ENCODE measurements at places on chromosomes 12 and 14.

DNA sequence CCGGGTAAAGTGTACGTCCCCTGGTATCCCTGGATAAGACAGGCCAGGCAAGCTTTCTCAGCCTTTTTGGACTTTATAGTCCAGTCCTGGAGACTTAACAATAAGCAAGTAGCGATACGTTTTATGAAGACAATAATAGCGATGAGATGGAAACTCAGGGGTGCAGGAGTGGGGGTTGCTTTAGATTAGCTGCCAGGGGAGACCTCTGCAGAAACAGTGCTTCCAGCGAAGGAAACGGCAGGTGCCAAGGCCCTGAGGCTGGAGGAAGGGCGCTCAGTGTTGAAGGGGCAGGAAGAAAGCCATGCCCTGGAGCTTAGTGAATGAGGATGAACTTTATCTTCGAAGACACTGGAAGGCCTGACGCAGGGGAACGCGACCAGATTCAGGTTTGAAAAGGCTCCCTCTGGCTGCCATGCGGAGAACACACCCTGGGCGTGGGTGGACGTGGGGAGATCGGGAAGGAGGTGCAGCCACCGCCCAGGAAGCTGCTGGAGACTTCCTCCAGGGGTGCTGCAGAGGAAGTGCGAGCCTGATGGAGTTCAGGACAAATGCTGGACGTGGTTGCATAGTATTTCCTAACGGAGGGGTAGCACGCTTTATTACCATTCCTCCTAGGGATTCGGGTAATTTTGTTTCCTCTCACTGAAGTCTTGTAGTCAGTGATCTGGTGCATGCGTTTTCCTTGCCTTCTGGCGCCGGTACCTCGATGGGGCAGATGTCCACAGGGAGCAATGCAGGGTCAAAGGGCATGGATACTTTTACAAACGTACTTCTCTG is 26.1 kb upstream of the UBC start:
- DNase-seq = peak; percentile 90

DNA sequence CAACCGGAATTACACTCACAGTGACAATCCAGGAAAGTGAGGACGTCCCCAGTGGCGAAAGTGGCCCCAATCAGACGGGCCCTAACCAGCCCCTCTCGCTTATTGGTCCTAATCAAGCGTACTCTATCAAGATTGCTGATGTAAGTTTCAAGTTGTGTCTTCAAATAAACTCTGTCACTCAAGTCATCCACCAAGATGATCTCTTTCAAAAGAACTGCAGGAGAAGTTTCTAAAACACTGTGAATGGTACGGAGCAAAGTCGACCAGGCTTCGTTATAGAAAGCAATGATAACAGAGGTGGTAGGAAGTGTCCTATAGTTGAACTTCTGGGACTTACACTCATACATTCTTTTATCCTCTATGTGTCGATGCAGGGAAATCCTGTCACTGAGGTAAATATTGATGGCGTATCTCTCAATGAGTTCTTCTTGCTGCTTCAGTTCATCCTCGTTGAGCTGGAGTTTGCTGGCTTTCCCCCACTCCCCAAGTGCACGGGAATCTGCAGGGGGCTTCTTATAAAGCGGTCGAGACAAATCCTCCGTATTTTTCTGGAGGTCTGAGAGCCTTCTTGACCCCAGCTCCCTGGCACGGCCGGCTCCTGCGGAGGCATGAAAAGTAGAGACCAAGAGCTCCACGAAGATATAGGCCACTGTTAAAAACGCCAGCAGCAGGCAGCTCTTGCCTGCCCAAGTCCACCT is 604 bp downstream of the GALNT4 start:
- DNase-seq = no peak

DNA sequence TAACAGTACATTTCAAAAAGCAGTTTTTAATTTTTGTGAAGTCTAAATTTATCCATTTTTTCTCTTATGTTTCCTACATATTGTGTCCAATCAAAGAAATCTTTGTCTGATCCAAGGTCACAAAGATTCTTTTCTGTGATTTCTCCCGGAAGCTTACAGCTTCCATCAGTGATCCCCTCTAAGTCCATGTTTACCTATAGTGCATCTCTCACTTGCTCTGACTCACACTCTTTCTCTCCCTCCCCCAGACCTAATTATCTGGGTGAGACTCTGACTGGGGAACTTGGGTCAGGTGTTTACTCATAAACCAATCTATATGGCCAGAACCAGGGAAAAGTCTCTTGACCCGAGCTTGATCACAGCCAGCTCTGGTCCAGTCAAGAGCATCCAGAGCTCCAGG is 224.4 kb downstream of the SPTSSA start:
- no peak for DNase-seq

GRCh38 chr14:92679246-92679645 is 69.2 kb downstream of the LGMN start:
- no peak for DNase-seq

- no peak for DNase-seq
Observed at GRCh38 chr12:65098364-65098763, 22.7 kb downstream of the WIF1 start.

- peak; percentile 50 for DNase-seq
Observed at GRCh38 chr12:49344486-49345050, 2.1 kb upstream of the DNAJC22 start.

- no peak for DNase-seq
Observed at GRCh38 chr12:30106204-30106965, 322.6 kb upstream of the TMTC1 start.

- DNase-seq = no peak
Observed at GRCh38 chr12:93419388-93420034, 22.2 kb downstream of the UBE2N start.

- DNase-seq = peak; percentile 71
Observed at GRCh38 chr14:106039400-106039799, 513.0 kb downstream of the TMEM121 start.

DNA sequence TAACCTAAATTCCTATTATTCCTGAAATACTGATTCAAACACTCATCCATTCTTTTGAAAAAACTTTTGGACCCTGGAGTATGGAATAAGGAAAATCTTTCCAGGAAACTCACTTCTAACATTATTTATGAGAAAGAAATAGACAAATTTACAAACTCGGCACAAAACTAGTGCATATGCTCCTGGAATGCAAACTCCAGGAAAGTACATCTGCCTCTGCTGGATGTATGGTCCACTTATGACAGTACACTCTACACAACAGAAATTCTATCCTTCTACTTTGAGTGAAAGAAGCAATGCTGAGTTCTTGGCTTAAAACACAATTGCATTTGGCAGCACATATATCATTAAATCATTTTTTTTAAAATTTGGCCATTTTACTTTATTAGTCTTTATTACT is 700.5 kb upstream of the STXBP6 start:
- DNase-seq = no peak

GRCh38 chr12:27542628-27543027 is 18.6 kb downstream of the PPFIBP1 start:
- DNase-seq = no peak

GRCh38 chr12:92814584-92814983 is 111.8 kb downstream of the PLEKHG7 start:
- DNase-seq = no peak

GRCh38 chr12:55729819-55730818 is 1.3 kb upstream of the CD63 start:
- DNase-seq = no peak

DNA sequence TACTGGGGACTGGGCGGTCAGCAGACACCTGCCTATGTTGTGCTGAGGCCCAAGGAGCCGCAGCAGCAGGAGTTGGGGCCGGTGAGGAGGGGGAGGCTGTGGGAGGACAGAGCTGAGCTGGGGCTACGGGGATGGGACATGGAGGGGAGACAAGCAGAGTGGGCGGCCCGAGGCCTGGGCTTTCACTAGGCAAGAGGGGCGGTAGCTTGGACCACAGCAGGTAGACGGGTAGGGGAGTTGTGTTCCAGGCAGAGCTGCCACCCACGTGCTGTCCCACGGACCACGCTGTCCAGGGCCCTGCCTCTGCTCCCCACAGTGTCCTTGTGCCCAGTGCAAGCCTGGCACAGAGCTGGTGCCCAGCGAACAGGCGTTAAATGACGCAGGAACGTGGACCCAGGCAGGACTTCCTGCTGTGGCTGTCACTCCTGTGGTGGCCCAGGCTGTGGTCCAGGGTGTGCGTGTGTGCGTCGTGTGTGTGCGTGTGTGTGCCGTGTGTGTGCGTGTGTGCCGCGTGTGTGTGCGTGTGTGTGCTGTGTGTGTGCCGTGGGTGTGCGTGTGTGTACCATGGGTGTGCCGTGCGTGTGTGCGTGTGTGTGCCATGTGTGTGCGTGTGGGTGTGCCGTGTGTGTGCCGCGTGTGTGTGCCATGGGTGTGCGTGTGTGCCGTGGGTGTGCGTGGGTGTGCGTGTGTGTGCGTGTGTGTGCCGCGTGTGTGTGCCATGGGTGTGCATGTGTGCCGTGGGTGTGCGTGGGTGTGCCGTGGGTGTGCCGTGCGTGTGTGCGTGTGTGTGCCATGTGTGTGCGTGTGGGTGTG is 6.8 kb downstream of the CEP170B start:
- DNase-seq = no peak

DNA sequence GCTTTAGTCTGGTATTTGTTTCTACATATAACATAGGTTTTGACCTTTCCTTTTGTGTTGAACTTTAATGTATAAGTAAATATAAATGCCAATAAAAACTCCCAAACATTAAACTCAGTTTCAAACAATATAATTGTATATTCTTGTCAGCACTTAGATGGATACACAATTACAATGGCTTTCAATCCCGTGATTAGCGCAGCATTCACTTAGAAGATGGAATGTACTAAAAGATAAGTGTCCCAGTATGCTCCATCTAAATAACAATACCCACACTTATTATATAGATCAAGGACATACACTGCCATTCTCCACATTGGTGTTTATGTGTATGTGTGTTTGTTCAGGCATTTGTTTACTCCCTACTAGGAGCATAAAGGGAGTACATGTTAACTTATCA is 193.1 kb downstream of the SOX5 start:
- no peak for DNase-seq

DNA sequence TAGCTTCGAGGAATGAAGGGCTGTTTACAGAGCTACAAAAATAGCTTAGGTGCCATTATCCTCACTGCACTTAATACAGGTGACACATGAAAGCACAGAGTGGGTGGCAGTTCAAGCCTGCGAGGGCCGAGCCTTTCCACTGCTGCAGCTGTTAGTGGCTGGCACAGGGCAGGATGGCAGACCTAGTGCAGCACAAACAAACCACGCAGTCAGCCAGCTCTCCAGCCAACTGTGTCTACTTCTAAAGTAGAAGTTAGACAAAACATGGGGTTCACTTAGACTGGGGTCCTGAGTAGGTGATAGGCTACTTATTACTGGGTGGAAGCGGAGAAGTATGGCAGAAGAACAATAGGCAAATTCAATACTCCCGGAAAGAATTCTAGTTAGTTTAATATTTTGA is 95.4 kb downstream of the DUSP16 start:
- DNase-seq = no peak
